ENCODE measurements at places on chromosomes 7 and 10.

GRCh38 chr10:129328546-129328945, 138.5 kb upstream of the MGMT start:
- no peak for DNase-seq

GRCh38 chr10:71968553-71969474, 4.6 kb downstream of the CHST3 start:
- DNase-seq = no peak

DNA sequence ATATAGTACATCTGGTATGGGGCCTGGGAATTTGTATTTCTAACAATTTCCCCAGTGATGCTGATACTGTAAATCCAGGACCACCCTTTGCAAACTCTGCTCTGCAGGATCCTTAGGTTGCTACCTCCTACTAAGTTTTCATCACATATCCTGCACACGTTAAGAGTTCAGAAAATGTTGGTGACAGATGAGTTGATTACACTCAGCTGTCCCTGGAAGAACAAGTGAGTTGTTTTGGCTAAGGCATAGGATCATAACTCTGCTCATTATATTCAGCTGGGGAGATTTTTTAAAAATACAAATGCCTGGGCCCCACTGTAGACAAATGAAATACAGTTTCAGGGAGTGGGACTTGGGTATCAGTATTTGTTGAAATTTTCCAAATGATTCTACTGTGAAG, 274.6 kb upstream of the HABP2 start:
- no peak for DNase-seq

DNA sequence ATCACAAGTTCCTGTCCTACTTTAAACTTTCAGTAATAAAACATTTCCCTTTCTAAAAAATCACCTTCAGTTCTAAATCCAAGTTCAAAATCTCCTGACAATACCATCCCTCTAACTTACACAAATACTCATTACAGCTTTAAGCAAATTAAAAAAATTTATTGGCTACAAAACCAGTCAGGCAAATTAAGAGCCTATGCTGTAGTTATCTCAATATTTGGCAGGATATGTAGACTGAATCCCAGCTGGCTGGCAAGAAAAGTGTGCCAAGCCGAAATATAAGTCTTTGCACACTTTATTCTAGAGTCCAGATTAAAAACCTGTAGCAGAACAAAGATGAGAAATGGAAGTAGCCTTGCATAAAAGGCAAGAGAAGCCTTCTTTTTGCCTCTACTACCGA, 9.5 kb downstream of the WAPL start:
- DNase-seq = no peak

- DNase-seq = no peak
These were observed 3.1 kb upstream of the TAS2R38 start for GRCh38 chr7:141976524-141977245.

- DNase-seq = no peak
These were observed 10.1 kb upstream of the HPS1 start for GRCh38 chr10:98456686-98457482.

- no peak for DNase-seq
These were observed 217.2 kb upstream of the MKLN1 start for GRCh38 chr7:131110297-131111080.

- DNase-seq = no peak
These were observed 245.5 kb upstream of the NRP1 start for GRCh38 chr10:33579996-33580395.

- DNase-seq = no peak
These were observed 45.0 kb downstream of the VOPP1 start for GRCh38 chr7:55527307-55527706.

DNA sequence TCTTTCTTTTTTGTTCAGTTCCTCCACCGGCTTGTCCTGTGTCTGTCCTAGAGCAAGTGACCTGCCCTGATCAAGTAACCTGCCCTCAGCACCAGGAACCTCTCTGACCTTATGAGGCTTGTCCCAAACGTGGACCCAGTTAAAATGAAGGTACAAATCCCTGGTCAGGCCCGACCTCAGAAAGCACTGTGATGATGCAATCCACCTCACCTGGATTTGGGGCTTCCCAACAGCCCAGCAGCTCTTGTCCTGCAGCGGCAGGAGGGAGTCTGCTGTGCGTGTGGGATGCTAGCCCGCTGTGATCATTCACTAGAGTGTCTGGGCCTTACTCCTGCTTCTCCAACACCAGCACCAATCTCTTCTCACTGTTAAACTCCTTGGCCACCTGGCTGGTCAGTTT, 11.2 kb downstream of the COL17A1 start:
- DNase-seq = no peak

GRCh38 chr10:2251631-2252030, 514.3 kb upstream of the ADARB2 start:
- DNase-seq = no peak

- no peak for DNase-seq
These were observed 34.4 kb downstream of the GLI3 start for GRCh38 chr7:42202601-42203000.

- peak; percentile 46 for DNase-seq
These were observed 19.9 kb upstream of the MAP3K8 start for GRCh38 chr10:30413996-30414576.

DNA sequence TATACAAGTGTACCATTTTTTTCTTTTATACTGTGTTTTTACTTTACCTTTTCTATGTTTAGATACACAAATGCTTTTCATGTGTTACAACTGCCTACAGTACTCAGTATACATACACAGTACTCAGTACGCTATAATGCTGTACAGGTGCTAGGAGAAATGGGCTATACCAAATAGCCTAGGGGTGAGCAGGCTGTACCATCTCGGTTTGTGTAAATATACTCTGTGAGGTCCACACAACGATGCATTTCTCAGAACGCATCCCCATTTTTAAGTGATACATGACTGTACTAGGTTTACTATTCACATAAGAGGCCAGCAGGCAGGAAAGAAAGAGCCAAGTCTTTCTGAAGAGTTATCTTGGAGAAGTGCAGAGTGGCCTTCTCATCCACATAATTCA, 426.4 kb upstream of the MTPN start:
- DNase-seq = no peak

- no peak for DNase-seq
These were observed 34.4 kb upstream of the ARHGAP12 start for GRCh38 chr10:31962826-31963588.

DNA sequence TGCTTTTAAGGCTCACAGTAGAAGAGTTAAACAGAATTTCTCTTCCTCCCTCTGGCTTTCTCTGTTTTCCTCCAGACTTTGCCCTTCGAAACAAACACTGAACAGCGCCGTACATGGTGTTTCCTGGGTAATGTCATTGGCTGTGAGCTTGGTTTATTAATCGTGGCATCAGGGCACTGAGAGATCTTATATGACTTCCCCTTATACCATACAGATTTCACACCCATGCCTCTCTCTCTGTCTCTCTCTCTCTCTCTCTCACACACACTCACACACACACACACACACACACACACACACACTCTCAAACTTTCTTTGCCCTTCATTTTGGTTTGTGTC, 195.5 kb downstream of the CREB5 start:
- no peak for DNase-seq

GRCh38 chr7:127876393-127876792, 154.8 kb downstream of the LRRC4 start:
- no peak for DNase-seq

DNA sequence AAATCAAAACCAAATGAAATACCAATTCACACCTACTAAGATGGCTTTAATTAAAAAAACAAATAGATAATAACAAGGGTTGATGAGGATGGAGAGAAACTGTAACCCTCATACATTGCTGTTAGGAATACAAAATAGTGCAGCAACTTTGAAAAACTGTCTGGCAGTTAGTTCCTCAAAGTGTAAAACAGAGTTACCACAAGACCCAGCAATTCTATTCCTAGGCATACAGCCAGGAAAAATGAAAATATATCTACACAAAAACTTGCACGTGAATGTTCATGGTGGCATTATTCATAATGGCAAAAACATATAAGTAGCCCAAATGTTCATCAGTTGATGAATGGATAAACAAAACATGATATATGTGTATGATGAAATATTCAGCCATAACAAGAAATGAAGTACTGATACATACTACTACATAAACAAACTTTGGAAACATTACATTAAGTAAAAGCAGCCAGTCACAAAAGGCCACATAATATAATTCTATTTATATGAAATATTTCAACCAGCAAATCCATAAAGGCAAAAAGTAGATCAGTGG, 83.5 kb downstream of the BRAF start:
- DNase-seq = no peak

GRCh38 chr10:79905322-79906314, 43.3 kb downstream of the SFTPD start:
- DNase-seq = no peak

- no peak for DNase-seq
These were observed 10.2 kb upstream of the HSPA12A start for GRCh38 chr10:116752563-116752962.

DNA sequence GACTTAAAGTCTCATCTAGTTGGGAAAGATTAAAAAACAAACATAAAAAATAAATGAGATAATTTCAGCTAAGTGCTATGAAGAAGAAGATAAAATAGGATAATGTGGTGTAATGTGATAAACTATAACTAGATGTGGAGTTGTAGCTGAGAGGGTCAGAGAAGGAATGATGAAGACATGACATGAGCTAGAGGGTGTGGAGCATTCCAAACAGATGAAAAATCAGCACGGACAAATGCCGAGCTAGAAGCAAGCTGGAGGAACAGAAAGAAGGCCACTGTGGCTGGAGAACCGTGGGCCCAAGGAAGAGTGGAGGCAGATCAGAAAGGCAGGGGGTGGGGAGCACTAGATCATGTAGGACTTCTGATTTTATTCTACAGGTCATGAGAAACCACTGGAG, 70.6 kb downstream of the CDK6 start:
- DNase-seq = no peak

DNA sequence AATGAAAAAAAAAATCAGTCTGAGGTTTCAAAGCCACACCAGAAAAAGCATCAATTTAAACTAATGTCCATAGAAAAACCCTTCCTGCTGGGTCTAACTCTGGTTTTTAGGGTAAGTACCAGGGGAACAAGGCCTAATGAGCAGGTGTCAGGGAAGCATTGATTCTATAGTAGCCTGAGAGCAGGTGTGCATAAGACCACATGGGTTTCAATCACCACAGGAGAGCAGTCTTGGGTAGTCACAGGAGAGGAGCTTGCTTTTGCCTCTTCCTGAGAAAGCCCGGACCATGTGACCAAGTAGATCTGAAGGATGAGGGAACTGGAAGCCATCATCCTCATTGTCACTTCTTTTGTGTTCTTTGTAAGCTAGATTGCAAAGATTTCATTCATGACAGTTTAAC, 66.3 kb upstream of the AGK start:
- DNase-seq = no peak

- no peak for DNase-seq
These were observed 160.2 kb downstream of the ETV1 start for GRCh38 chr7:13829231-13829630.

GRCh38 chr10:92880233-92880861, 32.0 kb downstream of the EXOC6 start:
- no peak for DNase-seq

- no peak for DNase-seq
These were observed 27.6 kb downstream of the UNCX start for GRCh38 chr7:1260244-1260635.

DNA sequence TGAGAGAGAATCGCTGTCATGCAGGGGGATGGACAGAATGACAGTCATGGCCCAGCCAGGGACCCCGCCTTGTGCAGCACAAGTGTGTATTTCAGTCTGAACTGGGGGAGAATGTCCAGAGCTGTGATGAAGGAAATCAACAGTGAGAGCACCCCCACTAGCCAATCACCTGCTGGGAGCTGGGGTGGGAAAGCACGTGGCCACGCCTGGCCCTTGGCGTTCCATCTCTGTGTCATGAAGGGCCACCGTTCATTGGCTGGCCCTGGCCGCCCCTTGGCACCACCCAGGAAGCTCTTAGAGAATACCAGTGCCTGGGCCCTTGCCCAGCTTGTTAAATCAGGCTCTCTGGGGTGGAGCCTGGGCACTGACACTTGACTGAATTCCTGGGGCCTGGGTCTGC, 22.8 kb downstream of the GRID1 start:
- DNase-seq = no peak

DNA sequence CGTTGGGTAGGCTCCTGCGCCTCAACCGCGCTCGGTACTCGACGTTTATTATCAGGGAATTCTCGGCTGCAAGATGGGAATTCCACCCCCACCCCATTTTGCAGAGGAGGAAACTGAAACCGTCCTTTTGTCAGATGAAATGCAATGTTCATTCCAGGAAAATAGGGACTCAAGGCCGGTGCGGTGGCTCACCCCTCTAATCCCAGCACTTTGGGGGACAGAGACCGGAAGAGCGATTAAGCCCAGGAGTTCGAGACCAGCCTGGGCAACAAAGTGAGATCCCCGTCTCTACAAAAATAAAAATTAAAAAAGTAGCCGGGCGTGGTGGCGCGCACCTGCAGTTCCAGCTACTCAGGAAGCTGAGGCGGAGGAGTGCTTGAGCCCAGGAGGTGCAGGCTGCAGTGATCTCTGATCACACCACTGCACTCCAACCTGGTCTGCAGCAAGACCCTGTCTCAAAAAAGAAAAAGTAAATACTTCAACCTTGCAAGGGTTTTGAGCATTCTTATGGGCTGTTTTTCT, 720 bp upstream of the RFC2 start:
- peak; percentile 30 for DNase-seq

DNA sequence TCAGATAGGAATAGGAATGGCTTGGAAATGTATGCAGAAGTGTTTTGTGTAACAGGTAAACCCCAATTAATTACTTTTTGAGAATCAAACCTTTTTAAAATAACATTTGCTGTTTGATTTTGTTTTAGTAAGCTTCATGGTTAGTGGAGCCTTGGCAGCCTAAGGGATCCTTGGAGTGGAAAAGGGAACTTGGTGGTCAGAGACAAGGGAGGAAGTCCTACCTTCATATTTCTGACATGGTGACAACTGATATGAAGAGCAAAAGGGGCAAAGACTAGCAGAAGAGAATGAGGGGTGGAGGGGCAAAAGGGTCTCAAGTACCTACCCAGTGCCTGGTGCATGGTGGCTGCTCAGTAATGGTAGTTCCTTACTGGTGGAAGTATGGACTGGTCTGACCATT, 32.3 kb downstream of the AHCYL2 start:
- no peak for DNase-seq
